ENCODE measurements at places on chromosomes 2 and 18.
A peak's percentile ranks its signal among the peaks of the same experiment; 100 is the strongest.

- no peak for DNase-seq
These were observed 98.1 kb downstream of the TGIF1 start for GRCh38 chr18:3547891-3548615.

GRCh38 chr18:13422541-13423147, 204.1 kb downstream of the LDLRAD4 start:
- no peak for DNase-seq

DNA sequence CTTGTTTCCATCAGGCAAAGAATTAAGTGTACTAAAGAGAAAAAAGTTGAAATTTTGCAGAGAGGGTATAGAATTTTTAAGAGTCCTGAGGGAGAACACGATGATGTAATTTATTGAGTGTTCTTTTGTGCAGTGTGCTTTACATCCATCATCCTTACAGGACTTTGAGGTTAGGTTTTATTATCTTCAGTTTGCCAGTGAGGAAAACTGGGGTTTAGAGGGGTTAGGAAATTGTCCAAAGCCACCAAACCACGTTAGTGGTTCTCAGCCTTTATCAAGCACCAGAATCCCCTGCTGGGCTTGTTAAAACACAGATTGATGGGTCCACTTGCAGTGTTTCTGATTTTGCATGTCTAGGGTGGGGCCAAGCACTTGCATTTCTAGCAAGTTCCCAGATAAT, 277.5 kb downstream of the KCNS3 start:
- DNase-seq, result no peak

DNA sequence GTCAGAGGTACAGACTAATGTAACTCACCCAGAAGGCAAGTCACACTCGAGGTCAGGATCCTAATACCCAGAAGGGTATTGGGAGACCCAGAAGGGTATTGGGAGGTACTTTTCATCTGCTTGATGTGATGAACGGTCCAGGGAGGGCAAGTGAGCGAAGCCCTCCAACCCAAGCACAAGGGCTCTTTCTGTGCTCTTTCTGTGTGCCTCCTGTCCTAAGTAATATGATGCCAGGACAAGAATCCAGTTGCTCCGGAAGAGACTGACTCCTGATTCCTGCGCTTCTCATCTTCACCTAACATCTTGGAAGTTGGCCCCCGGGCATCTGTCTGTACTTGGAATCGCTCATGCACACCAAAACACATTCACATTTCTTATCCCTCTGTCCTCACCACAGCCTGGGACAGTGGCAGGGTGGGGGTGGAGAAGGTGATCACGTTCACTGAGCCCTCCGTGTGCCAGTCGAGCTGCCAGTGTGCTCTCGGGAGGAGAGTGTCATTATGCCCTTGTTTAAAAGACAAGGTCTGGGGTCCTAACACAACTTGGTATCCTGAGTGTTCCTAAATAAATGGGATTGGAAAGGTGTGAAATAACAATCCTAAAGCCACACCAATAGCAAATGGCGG, 17.1 kb downstream of the GYPC start:
- no peak for DNase-seq

GRCh38 chr2:172307800-172308199, 119.6 kb upstream of the ITGA6 start:
- DNase-seq, result no peak

DNA sequence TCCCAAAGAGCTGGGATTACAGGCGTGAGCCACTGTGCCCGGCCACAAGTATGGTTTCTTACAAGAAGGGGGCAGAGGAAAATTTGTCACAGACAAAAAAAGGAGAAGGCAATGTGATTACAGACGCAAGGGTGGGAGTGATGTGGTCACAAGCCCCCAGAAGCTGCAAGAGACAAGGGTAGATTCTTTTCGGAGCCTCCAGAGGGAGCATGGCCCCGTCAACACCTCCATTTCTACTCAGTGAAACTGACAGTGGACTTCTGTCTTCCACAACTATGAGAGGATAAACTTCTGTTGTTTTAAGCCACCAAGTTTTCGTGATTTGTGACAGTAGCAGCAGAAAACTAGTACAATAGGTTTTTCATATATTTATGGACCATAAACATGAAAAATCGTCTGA, 2.1 kb upstream of the TCF7L1 start:
- no peak for DNase-seq

- DNase-seq, result no peak
These were observed 333.3 kb downstream of the SLC8A1 start for GRCh38 chr2:40118622-40119021.

DNA sequence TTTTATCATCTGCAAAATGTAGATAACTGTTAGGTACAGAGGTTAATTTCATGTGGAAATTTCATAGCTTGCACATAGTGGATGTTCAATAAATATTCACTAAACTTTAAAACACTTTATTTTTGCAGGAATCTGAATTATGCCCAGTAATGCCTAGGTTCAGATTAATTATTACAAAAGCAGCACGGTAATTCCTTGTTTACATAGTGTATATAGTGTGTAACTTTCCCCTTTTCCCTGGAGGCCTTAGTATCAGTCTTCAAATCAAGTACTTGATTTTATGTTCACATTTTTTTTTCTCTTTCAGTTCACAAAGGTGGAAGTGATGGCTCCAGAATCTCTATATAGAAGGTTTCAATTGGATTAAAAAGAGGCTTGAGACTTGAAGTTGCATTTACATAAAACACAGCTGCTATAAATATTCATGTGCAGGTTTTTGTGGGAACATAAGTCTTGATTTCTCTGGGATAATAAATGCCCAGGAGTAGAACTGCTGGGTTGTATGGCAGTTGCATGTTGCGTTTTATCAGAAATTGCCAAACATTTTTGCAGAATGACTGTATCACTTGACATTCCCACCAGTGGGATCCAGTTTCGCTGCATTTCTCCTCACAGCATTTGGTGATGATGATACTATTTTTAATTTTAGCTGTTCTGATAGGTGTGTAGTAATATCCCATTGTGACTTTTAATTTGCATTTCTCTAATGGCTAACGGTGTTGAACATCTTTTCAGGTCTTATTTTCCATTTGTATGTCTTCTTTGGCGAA, 27.6 kb upstream of the LGALSL start:
- DNase-seq, result no peak

DNA sequence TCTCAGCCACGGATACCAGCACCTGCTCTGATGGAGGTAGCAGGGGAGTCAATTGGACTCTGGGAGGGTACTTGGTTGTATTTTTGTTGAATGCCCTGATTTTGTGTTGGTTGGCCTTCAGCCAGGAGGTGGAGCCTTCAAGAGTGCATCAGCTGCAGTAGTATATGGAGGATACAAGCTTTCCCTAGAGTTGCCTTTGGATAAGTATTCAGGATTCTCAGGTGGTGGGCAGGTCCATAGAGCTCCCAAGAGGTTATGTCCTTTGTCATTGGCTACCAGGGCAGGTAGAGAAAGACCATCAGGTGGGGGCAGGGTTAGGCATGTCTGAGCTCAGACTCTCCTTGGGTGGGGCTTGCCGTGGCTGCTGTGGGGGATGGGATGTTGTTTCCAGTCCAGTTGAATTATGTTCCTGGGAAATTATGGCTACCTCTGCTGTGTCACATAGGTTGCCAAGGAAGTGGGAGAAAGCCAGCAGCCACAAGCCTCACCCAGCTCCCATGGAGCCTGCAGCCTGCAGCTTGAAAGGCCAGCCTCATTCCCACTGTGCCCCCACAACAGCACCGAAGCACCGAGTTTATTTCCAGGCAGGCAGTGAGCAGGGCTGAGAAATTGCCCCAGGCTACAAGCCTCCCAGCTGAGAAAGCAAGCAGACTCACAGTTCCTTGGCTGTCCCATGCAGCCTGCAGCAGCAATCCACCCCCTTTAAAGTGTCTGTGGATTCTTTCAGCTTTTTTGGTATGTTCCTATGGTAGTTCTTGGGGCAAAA, 38.6 kb upstream of the CHST9 start:
- DNase-seq, result no peak

DNA sequence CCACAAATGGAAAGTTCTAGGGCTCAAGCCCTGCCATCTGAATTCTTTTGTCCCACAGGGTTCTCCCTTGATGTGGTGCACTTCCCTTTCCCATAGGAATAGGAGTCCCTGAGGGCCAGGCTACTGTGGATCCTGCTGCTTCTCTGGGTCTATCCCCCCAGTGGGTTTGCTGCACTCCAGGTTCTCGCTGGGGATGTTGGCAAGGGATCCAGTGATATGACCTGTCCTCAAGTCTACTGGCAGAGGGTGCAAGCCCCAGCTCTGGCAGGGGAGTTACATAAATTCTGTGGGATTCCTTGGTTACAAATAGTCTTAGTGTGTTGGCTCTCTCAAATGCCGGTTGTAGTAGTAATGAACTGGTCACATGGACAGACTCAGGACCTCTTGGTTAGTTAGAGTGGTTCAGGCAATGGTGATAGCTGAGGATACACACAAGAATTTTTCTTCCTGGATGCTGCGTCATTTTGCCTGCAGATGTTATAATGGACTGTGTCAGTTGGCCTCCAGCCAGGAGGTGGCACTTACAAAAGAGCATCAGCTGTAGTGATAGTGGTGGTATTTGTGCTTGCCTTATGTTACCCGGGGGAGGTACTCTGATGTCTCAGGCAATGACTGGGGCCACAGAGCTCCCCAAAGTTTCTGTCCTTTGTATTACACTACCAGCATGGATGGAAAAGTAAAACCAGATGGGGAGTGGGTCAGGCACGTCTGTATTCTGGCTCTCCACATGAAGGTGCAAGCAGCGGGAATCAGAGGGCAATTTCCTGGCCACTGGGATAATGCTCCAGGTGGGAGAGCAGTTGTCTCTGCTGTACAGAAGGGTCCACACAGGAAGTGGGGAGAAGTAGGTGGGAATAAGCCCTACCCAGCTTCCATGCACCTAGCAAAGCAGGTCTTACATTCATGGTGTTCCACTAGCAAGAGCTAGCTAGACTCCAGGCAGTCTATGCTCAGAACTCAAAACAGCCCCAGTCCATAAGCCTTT, 267.9 kb downstream of the SOX11 start:
- no peak for DNase-seq

GRCh38 chr2:136156411-136156810, 38.5 kb upstream of the CXCR4 start:
- DNase-seq, result no peak

DNA sequence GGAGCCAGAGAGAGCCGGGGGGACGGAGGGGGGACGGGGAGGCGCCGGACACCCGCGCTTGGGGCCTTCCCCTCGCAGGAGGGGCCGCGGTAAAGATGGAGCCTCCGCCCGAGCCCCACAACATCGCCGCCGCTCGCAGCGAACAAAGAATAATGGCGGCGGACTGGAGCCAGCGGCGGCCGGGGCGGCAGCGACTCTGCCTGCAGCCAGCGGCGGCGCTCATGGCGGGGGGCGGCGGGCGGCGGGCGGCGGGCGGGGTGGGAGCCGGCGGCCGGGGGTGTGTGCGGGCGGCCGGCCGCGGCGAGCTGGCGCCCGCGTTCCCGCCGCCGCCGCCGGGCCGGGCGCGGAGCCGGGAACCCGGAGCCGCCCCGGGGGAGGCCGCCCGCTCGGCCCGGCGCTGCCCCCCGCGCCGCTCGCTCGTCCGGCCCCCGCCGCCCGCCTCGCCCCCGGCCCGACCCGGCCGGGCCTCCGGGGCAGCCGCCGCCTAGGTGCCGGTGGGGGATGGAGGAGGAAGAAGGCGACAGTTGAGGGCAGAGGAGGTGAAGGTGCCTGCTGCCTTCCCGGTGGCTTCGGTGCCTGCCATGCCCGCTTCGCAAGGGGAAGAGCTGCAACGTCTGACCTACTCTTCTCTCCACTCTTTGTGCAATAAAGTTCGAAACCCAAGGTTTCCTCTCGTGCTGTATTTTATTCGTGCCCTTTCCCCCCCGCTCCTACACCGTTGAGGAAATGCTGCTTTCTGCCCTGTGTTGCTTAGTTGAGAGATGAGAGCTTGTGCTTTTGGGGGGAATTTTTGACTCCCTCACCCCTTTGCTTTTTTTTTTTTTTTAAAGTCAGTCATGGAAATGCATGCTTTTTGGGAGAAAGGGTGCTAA, 634 bp downstream of the CREB1 start:
- no peak for DNase-seq

- DNase-seq, result no peak
These were observed 79.6 kb upstream of the LAPTM4A start for GRCh38 chr2:20130821-20131645.

DNA sequence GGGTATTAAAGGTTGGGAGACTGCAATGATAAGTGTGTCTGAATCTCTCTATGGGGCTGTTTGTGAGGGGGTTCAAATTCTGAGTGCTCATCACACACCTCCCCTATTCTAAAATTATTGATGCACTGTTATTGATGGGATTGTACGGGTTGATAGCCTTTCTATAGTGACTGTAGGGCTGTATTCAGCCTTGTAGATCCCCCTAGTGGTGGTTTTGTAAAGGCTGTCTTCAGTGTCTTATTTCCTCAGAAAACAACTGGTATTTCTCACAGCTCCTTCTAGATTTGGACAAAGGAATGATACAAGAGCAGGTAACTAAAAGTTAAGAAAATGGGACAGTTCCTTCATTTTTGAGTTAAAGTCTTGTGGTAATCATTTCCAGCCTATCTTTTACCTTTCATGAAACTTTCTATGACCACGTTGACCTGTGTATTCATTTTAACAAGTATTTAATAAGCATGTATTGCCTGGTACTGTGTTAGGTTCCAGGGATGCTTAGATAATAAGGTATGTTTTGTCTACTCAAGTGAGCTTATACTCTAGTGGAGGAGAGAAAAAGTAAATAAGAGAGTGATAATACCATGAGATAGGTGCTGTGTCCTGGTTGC, 21.2 kb downstream of the SMAD4 start:
- peak; percentile 4 for DNase-seq

GRCh38 chr18:33304277-33304676, 136.2 kb downstream of the CCDC178 start:
- no peak for DNase-seq

DNA sequence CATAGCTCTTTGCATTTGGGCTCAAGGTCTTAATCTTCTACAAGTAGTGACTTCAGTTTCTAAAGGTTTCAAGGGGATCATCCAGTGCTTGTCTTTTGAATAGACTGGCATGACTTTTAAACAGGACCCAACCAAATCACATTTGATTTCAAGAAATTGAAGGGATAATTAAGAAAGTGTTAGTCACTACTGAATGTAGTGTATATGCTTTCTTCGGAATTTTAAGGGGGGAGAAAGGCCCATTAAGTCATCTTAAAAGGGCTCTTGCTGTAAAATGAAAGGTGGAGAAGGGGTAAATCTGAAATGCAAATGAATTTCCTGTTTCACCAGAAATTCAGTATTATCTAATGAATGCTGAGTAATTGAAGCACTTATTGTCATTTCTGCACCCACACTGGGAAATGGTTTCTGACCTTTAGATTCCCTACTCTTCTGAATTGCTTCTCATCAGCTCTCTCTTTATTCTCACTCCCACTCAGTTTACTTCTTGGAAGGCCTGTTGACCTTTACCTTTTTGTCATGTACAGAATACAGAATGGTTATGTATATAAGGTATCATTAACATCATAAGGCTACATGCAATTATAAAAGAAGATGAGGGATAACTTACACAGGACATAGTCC, 241.4 kb downstream of the SLC8A1 start:
- no peak for DNase-seq

GRCh38 chr2:54114936-54115283, 505 bp upstream of the ACYP2 start:
- no peak for DNase-seq
